Vagina (tissue), 2 donors: ENCODE measurements at places on chromosomes 11 and 22. TPM values are rescaled to one million over a fixed set of nuclear protein-coding genes. Genes with fewer than 3 reads are reported as not detected.

The PRDX5 gene
- 229 TPM for total RNA-seq

The SNX19 gene
- 67.5 TPM for total RNA-seq

The GRIK4 gene
- total RNA-seq = 0.25 TPM

The PPFIBP2 gene
- total RNA-seq = 48.1 TPM

The USH1C gene
- total RNA-seq = not detected

The SHANK2 gene
- total RNA-seq = 11.0 TPM

The ATG2A gene
- 27.0 TPM for total RNA-seq

The OR51I1 gene
- total RNA-seq = not detected

The NRXN2 gene
- 16.9 TPM for total RNA-seq

The TBX10 gene
- not detected for total RNA-seq

The TSGA10IP gene
- total RNA-seq = not detected

- no peaks in the 10 kb centered on the region for H3K36me3 ChIP-seq
- no peak for DNase-seq
- peak overlapping the region; percentile 20 for H3K4me3 ChIP-seq
- H3K4me1 ChIP-seq = peaks cover 100% of the 10 kb centered on the region
- H3K27me3 ChIP-seq = no peaks in the 10 kb centered on the region
Measured at GRCh38 chr11:114132944-114133394, 73.5 kb downstream of the ZBTB16 start.

DNA sequence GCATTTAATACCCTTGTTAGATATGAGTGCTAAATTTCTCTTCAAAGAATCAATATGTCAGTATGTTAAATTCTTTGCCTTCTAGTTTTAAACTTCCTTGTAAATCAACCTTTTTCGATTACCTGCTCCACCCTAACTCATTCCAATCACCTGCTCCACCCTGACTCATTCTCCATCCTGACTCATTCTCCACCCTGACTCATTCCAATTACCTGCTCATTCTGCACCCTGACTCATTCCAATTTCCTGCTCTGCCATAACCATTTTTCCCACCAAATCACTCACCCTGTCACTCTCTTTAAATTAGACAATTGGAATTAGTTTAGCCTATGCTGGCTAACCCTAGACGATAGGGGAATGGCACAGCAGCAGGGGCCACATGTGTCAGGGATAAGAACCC, 519.5 kb upstream of the LRRC4C start:
- no peaks in the 10 kb centered on the region for H3K27me3 ChIP-seq
- H3K4me1 ChIP-seq = no peaks in the 10 kb centered on the region
- no peak overlapping the region for H3K27ac ChIP-seq
- no peaks in the 10 kb centered on the region for H3K36me3 ChIP-seq
- DNase-seq = no peak

GRCh38 chr22:30225220-30225927, 21.2 kb downstream of the LIF start:
- no peaks in the 10 kb centered on the region for H3K36me3 ChIP-seq
- no peaks in the 10 kb centered on the region for H3K27me3 ChIP-seq
- DNase-seq = no peak
- no peak overlapping the region for H3K27ac ChIP-seq
- no peak overlapping the region for H3K4me3 ChIP-seq

DNA sequence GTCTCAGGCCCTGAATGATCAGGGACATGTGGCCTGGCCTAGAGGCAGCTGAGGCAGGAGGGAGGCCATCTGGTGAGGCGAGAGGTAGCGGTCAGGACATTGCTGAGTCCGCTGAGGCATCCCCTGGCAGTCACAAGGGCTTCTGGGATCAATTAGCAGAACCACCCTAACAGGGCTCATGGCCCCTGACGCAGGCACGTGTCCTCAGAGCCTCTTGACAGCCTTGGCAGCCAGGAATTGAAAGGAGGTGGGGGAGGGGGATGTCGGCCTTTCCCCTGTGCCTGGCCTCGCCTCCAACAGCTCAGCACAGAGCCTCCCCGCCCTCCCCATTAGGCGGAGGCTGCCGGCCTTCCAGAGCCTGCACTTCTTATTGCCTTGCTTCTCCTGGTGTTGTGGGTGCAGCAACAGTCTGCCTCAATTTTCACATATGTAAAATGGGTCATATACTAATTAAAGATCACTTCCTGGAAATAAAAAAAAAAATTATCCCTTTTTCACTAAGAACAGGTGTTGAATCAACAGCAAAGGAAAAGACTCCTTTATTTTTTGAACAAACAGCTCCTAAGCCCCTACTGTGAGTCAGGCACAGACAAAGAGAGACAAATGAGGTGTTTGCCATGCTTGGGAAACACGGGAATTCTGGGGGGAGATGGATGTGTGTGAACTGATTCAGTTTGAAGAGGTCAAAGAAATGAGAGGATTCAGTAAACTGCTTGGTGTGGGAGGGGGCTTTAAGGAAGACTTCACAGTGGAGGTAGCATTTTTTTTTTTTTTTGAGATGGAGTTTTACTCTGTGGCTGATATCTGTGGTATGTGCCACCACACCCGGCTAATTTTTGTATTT, 55.3 kb downstream of the NFAM1 start:
- H3K36me3 ChIP-seq = no peaks in the 10 kb centered on the region
- peaks cover 28% of the 10 kb centered on the region for H3K4me1 ChIP-seq
- H3K4me3 ChIP-seq = no peak overlapping the region

GRCh38 chr11:101030692-101031091, 98.9 kb downstream of the PGR start:
- DNase-seq = no peak
- no peaks in the 10 kb centered on the region for H3K36me3 ChIP-seq
- no peaks in the 10 kb centered on the region for H3K27me3 ChIP-seq
- H3K27ac ChIP-seq = peak overlapping the region; percentile 12
- peaks cover 20% of the 10 kb centered on the region for H3K4me1 ChIP-seq
- no peak overlapping the region for H3K4me3 ChIP-seq

GRCh38 chr11:19642185-19643158, 70.2 kb upstream of the NAV2 start:
- DNase-seq = peak; percentile 67
- H3K4me1 ChIP-seq = peaks cover 9% of the 10 kb centered on the region
- no peaks in the 10 kb centered on the region for H3K27me3 ChIP-seq
- H3K27ac ChIP-seq = no peak overlapping the region

- no peaks in the 10 kb centered on the region for H3K4me1 ChIP-seq
- H3K27ac ChIP-seq = no peak overlapping the region
- H3K36me3 ChIP-seq = no peaks in the 10 kb centered on the region
- no peaks in the 10 kb centered on the region for H3K27me3 ChIP-seq
- DNase-seq = no peak
Measured at GRCh38 chr11:115249061-115249578, 255.1 kb downstream of the CADM1 start.

DNA sequence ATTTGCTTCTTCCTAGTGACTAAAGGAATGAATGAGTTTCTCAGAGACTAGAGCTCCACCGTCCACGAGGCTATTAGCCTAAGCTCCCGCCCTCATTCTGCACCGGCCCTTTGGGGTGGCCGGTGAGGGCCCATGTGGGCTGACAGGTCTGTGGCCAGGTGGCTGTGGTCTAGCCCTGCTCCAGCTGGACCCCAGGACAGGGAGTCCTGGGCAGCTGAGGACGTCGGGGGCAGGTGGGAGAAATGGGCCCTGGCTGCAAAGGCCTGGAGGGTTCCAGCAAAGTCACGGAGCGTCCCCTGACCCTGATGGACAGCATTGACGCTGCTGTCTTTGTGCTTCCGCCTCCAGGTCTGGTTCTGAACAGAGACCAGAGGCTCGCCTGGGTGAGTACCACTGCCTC, 12.2 kb downstream of the SERHL2 start:
- H3K4me1 ChIP-seq = peaks cover 12% of the 10 kb centered on the region
- no peaks in the 10 kb centered on the region for H3K36me3 ChIP-seq
- no peak for DNase-seq
- H3K4me3 ChIP-seq = no peak overlapping the region

GRCh38 chr11:119651802-119652584, 77.0 kb downstream of the NECTIN1 start:
- no peaks in the 10 kb centered on the region for H3K36me3 ChIP-seq
- no peak for DNase-seq
- H3K27me3 ChIP-seq = no peaks in the 10 kb centered on the region
- H3K4me3 ChIP-seq = no peak overlapping the region

- no peaks in the 10 kb centered on the region for H3K36me3 ChIP-seq
- no peak overlapping the region for H3K4me3 ChIP-seq
- no peaks in the 10 kb centered on the region for H3K27me3 ChIP-seq
Measured at GRCh38 chr11:134372536-134372935, 39.5 kb downstream of the B3GAT1 start.

GRCh38 chr11:129849447-129850130, 33.9 kb downstream of the TMEM45B start:
- H3K27me3 ChIP-seq = no peaks in the 10 kb centered on the region
- no peak for DNase-seq
- H3K4me3 ChIP-seq = no peak overlapping the region

DNA sequence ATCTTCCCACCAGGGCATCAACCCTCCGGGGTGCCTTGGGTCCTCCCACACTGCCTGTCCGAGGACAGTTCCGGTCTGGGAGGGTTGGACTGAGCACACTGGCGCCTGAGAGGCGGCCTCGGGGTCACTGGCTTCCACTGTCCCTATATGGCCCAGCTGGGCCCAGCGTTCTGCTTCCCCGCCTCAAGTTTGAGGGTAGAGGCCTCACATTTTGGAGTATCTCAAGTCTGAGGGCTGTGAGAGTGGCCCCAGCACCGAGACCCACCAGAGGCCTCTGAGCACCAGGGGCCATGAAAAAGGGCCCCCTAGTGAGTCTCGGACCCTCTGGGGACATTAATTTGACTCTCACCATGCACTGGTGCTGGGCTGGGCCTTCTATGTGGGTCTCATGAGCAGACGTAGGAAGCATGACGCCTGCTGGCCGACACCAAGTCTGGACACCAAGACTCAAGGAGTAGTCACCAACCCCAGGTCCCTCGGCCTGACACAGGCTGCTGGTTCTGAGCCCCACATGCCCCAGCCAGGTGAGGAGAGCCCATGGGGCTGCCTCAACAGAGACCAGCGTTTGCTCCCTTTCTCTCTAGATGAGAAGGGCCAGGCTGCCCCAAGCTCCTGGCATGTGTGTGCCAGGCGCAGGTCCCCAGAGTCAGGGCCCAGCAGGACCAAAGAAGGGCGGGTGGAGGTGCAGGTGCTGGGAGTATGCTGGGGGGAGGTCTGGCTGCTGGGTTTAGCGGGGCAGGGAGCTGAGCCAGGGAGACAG, 27.5 kb downstream of the ARVCF start:
- peaks cover 26% of the 10 kb centered on the region for H3K4me1 ChIP-seq
- no peak for DNase-seq
- H3K27ac ChIP-seq = no peak overlapping the region
- no peaks in the 10 kb centered on the region for H3K36me3 ChIP-seq
- H3K27me3 ChIP-seq = no peaks in the 10 kb centered on the region

GRCh38 chr11:19789835-19790710, 77.4 kb downstream of the NAV2 start:
- H3K4me3 ChIP-seq = no peak overlapping the region
- peaks cover 19% of the 10 kb centered on the region for H3K4me1 ChIP-seq
- H3K27me3 ChIP-seq = no peaks in the 10 kb centered on the region
- no peak overlapping the region for H3K27ac ChIP-seq

DNA sequence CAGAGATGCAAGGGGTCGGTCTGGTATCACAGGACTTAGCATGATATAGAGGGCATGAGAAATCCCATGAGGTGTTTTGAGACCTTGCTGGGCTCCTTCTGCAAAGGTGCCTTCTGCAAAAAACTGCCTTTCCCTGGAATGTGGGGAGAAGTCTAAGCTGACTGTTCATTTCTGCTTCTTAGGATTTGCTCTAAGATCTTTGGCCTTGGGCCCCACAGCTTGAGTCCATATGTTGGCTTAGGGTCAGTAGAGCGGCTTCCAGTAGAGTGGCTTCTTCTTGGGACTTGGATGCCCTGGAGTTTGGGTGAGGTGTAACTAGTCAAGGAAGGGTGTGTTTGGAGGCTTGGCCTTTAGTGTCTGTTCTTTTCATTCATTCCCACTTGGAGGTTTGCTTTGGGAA, 37.0 kb downstream of the AMPD3 start:
- H3K27ac ChIP-seq = no peak overlapping the region
- DNase-seq = no peak
- H3K4me3 ChIP-seq = no peak overlapping the region
- peaks cover 21% of the 10 kb centered on the region for H3K4me1 ChIP-seq

DNA sequence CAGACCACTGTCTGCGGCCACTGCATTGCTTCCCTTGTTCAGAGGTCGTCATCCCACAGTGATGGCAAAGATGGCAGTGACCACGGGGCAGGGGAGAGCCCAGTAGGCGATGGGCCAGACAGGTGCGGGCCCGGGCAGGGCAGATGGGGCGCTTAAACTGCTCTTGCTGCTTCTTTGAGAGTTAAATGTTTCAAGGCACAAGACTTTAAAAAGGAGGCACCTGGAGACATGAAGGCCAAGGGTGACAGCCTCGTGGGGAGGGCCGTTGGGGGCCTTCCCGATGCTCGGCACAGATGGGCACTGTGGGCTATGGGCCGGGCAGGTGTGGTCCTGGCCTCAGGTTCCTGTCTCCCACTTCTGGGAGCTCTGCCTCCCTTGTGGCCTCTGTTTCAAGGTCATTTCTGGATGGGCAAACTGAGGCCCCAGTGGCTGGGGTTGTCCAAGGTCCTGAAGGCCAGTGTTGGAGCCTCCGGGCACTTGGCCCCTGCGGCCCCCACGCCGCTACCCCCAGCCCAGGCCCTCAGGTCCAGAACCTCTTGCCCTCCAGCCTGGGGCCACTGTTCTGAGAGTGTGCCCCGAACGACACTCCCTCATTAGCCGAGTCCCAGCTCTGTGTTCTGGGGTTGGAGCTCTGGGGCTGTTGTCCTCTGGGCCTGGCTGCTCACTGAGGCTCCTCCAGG, 16.9 kb upstream of the CCDC188 start:
- DNase-seq = no peak
- no peaks in the 10 kb centered on the region for H3K36me3 ChIP-seq
- H3K4me1 ChIP-seq = no peaks in the 10 kb centered on the region
- no peak overlapping the region for H3K27ac ChIP-seq
- no peaks in the 10 kb centered on the region for H3K27me3 ChIP-seq
